ENCODE measurements at places on chromosomes 7 and 10.

- no peak for DNase-seq
Observed at GRCh38 chr7:157784979-157785441, 448.2 kb downstream of the DNAJB6 start.

DNA sequence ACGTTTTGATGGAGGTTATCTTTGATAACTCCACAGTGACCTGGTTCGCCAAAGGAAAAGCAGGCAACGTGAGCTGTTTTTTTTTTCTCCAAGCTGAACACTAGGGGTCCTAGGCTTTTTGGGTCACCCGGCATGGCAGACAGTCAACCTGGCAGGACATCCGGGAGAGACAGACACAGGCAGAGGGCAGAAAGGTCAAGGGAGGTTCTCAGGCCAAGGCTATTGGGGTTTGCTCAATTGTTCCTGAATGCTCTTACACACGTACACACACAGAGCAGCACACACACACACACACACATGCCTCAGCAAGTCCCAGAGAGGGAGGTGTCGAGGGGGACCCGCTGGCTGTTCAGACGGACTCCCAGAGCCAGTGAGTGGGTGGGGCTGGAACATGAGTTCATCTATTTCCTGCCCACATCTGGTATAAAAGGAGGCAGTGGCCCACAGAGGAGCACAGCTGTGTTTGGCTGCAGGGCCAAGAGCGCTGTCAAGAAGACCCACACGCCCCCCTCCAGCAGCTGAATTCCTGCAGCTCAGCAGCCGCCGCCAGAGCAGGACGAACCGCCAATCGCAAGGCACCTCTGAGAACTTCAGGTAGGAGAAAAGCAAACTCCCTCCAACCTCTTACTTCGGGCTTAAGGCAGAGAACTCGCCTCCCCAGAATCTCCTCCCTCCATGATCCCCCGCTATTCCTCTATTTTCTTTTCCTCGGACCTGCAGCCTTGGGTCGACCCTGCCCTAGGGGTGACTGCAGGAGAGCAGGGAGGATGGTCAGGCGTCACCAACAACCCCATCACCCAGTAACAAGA lies at the start of gene SERPINE1:
Gene SERPINE1, plus strand, starts transcription at position 454 of the 809 bp plus-strand sequence. CDS start 1,290 bp downstream, outside the sequence.
- DNase-seq = peak; percentile 62

- no peak for DNase-seq
Observed at GRCh38 chr7:42735081-42735480, 176.8 kb downstream of the C7orf25 start.

GRCh38 chr7:142111499-142111898 lies at the start of gene MGAM2:
Gene MGAM2, plus strand, starts transcription at chr7:142111718. Its CDS starts 5,156 bp downstream, at chr7:142116874.
- no peak for DNase-seq

DNA sequence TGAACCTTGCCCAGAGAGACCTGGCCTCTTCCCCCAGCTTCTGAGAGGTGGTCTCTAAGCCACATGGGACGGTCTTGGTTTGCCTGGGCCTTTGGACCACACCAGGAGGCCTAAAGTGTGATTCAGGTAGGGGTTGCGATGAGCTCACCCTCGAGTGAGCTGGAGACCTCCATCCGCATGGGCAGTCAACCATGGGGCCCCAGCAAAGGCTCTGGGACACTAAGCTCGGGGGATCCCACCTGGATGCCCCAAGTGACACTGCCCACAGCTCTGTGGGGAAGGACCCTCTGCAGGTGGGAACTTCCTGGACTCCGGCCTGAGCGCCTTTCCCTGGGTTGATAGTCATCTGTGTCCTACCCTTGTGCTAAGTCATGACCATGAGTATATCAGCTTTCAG lies 57.1 kb upstream of the FAM20C start:
- no peak for DNase-seq

GRCh38 chr10:103752680-103753248 lies 102.6 kb downstream of the SH3PXD2A start:
- DNase-seq = no peak

DNA sequence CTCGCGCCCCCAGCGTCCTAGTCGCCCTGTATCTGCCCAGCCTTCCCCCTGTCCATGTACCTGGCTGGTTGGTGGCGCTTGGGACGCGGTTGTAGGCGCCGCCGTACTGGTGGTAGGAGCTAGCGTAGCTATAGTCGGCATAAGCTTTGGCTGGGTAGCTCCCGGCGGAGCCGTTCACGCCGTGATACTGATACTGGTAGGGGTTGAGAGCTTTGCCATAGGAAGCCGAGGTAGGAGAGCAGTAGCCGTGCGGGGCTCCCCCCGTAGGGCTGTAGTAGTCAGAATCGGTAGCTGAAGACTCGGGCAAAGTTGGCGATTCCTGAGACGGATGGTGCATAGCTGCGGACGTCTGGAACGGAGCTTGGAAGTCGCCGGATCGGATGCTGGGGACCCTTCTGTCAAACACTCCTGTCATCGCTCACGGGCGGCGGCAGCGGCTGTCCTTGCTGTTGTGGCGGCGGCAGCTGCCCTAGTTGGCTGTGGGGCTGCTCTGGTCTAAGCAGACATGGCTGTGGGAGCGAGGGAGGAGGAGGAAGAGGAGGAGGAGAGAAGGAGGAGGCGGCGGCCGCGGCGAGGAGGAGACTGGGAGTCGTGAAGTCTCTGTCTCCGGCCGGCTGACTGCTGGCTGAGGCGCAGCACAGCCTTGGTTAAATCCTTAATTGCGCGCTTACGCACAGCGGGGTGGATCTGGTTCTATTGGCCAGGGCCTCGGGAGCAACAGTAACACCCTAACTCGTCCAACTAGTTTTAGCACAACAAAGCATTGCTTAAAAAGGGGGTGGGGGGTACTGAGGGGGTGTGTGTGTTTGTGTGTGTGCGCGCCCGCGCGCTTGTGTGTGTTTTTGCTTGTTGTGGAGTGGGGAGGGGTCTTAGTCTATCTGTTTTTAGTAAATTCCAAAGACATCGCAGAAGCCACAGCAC lies at the start of gene DLX5:
Gene DLX5, minus strand, starts transcription at position 623 of the 921 bp plus-strand sequence. Its CDS starts 208 bp downstream, at position 415.
- no peak for DNase-seq

DNA sequence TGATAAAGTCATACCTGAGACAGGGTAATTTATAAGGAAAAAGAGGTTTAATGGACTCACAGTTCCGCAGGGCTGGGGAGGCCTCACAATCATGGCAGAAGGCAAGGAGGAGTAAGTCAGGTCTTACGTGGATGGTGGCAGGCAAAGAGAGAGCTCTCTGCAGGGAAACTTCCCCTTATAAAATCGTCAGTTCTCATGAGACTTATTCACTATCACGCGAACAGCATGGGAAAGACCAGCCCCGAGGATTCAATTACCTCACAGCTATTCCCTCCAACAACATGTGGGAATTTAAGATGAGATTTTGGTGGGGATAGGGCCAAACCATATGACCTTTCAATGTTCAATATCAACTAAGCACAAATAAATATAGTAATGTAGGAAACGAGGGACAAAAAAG lies 559.4 kb upstream of the KCND2 start:
- no peak for DNase-seq

DNA sequence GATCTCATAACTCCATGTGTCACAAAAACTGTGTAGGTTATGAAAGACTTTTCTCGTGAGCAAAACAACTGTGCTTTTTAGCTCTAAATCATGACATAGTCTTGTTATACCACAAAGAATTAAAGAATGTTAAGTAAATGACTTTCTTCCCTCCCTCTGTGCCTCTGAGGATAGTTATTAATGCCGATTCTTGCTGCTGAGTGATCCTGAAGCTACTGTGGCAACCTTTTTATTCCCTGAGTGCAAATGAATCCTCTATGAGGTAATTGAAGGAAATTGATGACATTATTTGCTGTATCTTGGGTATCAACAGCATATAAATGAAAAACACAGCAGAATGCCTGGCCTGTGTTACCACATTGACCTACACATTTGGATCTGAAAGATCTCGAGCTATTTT lies 142.2 kb upstream of the HDAC9 start:
- DNase-seq = no peak

- no peak for DNase-seq
Observed at GRCh38 chr7:15937571-15937970, 251.1 kb upstream of the MEOX2 start.

DNA sequence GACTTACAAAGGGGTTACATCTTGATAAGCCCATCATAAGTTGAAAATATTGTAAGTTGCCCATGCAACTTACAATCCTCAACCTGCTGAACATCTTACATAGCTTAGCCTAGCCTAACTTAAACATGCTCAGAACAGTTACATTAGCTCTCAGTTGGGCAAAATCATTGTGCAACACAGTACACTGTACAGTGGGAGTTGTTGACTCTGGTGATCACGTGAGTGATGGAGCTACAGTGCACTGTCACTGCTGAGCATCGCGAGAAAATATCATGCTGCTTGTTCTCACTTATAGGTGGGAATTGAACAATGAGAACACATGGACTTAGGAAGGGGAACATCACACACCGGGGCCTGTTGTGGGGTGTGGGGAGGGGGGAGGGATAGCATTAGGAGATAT lies 214.9 kb upstream of the ZMIZ1 start:
- DNase-seq = no peak

GRCh38 chr7:151793531-151793951 lies 83.4 kb downstream of the PRKAG2 start:
- no peak for DNase-seq

- no peak for DNase-seq
Observed at GRCh38 chr10:95026461-95026860, 42.8 kb downstream of the CYP2C8 start.

DNA sequence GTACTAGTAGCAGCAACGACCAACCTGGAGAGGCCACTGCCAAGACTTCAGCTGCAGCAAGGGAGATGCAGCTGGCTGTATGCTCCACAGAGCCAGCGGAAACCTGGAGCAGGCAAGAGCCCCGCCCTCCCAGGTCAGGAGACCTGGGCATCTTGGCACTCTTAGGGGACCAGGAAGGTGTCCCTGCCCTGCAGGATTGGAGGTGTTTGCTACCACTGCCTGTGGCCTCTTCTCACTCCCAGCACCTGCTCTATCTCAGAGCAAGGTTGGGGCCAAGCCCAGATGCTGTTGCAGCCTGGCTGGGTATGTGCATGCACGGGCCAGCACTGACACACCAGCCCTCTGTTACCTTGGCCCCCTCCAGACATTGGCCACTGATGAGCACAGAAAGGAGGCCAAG lies 1512.8 kb downstream of the REEP3 start:
- DNase-seq = no peak

DNA sequence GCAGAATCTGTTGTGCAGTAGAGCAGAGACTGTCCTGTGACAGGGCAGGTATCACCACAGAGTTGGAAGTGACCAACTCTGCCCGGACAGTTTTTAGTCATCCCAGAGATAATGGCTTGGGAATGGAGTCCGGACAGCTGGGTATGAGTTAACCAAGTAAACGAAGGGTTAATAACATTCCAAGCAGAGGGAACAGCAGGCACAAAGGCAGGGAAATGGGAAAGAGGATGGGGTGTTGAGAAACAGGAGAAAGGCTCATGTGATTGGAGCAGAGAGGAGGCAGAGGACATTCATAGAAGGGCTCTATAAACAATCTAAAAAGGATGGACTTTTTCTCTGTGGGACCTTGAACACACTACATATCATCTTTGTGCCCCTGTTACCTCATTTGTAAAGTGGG lies 132.2 kb upstream of the YAE1 start:
- no peak for DNase-seq

- no peak for DNase-seq
Observed at GRCh38 chr10:2137549-2138174, 400.3 kb upstream of the ADARB2 start.

- no peak for DNase-seq
Observed at GRCh38 chr7:124456286-124456685, 309.3 kb downstream of the GPR37 start.

- no peak for DNase-seq
Observed at GRCh38 chr7:67653856-67654454, 657.3 kb downstream of the TYW1 start.

GRCh38 chr7:118104812-118105441 lies 79.0 kb upstream of the LSM8 start:
- DNase-seq = no peak

DNA sequence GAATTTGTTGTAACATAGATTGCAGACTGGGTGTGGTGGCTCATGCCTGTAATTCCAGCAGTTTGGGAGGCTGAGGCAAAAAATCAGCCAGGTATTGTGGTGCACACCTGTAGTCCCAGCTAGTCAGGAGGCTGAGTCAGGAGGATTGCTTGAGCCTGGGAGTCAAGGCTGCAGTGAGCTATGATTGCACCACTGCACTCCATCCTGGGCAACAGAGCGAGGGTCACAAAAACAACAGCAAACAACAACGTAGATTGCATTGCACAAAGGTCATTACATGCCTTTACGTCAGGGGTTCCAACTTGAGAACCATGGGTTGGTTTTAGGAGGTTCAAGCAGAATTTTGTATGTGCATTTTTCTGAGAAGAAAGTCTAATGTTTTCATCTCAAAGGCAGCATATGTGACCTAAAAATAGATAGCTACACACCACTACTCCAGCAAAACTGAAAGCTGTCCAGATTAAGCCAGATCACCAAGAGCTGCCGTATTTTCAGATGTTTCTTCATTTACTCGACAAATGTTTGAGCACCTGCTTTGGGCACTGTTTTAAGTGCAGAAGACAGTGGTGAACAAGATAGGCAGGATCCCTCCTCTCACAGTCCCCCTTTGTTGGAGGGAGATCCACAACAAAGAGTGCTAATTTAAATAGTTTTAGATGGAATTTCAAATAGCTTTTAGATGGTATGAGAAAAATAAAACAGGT lies 28.3 kb upstream of the CYP26C1 start:
- no peak for DNase-seq

- no peak for DNase-seq
Observed at GRCh38 chr10:129048513-129048912, 418.5 kb upstream of the MGMT start.

DNA sequence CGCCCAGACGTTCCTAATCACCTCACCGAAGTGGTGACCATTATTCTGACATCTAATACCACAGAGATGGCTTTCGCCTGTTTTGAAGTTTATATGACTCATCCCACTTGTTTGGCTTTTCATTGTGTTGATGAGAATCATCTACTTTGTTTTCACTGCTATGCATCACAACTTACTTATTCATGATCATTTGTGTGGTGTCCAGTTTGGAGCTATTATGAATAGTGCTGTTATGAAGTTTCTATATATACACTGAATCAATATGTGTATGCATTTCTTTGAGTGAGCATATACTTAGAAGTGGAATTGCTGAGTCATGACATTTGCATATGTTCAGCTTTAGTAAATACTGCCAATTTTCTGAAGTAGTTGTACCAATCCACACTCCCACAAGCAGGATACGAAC lies 38.6 kb upstream of the TNKS2 start:
- no peak for DNase-seq
